ENCODE measurements at places on chromosomes 11 and 22.

- no peak for DNase-seq
Measured at GRCh38 chr11:19931141-19931770, 218.6 kb downstream of the NAV2 start.

GRCh38 chr11:111388842-111389241 is 9.8 kb upstream of the POU2AF1 start:
- DNase-seq = no peak

GRCh38 chr11:132520199-132520598 is 1012.1 kb downstream of the OPCML start:
- no peak for DNase-seq

DNA sequence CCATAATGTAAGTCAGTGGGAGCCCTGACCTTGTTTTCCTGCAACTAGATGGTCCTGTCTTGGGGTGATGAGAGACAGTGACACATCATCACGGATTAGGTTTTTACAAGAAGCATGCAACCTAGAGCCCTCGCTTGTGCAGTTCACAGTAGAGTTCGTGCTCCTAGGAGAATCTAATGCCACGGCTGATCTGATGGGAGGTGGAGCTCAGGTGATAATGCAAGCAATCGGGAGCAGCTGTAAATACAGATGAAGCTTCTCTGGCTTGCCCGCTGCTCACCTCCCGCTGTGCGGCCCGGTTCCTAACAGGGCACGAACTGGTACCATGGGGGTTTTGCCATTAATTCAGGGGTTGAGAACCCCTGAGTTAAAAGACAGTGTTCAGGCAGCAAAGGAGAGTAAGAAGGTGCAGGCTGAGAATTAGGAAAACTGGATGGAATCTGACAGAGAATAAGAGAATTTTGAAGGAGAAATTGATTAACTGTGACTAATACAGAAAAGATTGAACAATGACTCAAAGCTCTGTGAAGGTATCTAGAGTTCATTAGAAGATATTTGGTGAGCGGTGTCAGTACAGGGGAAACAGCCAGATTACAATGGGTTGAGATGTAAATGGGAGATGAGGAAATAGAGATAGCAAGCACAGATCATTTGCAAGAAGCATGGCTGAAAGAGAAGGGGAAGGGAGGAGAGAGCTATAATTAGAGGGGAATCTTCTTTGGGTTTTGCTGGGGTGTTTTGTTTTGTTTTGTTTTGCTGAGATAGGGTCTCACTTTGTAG is 21.0 kb downstream of the WEE1 start:
- DNase-seq = no peak

DNA sequence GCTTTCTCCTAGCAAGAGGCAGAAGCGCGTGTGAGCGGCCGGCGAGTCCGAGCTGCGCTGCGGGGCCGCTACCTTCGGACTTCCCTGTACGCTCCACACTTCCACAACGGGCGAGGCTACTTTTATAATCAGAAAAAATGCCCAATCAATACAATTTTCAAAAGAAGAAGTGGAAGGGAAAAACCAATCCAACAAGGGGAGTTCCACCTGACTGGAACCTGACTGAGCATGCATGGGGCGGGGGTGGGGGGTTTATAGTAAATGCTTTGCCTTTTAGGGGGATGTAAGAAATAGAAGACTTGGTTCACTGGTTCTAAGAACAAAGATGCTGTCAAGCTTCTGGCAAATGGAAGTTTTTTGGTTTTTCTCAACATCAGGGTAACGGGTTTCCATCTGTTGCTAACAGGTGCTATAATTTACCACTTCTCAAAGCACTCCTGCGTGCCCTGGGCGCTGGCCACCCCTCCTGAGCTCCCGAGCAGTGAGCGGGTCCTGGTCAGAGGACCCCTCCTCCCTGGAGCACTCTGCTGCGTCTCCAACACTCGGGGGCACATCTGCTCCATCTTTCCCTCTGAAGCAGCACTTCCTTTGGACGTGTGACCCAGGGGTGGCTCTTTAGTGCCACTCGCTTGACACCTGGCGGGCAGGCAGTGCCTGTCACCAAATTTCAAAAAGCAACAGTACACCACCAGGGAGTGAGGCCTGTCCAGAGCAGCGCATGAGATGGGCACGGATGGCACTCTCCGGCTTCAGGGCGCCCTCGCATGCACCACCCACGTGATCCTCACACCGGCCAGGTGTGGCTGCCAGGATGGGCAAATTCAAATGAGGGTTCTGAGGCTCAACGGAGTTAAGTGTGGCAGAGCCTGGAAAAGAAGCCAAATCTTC is 21.6 kb upstream of the BID start:
- DNase-seq = no peak

- DNase-seq = no peak
Measured at GRCh38 chr11:1073261-1073724, 1.4 kb upstream of the MUC2 start.

GRCh38 chr22:48585916-48586798 is 1241.5 kb downstream of the BRD1 start:
- DNase-seq = no peak

GRCh38 chr11:35083181-35083430 is 55.9 kb upstream of the CD44 start:
- DNase-seq = no peak

GRCh38 chr22:47374273-47374771 is 611.9 kb downstream of the TBC1D22A start:
- DNase-seq = no peak

- DNase-seq = no peak
Measured at GRCh38 chr11:11931461-11932055, 76.9 kb downstream of the DKK3 start.

GRCh38 chr22:22462813-22463567 is 45.6 kb downstream of the ZNF280B start:
- DNase-seq = no peak

- DNase-seq = no peak
Measured at GRCh38 chr22:29780748-29781676, 13.8 kb downstream of the UQCR10 start.

DNA sequence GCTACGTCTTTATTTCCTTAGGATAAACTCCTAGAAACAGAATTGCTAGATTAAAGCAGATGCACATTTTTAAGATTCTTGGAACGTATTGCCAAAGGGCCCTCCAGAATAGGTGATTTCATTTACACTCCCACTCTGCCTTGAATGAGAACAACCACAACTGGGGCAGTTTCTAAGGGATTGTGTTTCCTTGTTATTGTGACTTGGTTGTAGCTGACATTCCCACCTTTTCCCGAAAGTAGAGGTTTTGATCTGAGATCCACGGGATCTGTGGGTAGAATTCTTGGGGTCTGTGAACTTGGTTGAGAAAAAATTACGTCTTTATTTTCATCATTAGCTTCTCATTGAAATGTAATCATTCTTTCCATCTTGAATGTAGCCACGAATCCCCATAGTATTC is 21.5 kb downstream of the LRRC32 start:
- DNase-seq = no peak

GRCh38 chr22:19965771-19966709 is 24.4 kb upstream of the TXNRD2 start:
- no peak for DNase-seq

- no peak for DNase-seq
Measured at GRCh38 chr11:106463796-106464201, 386.3 kb downstream of the AASDHPPT start.

GRCh38 chr11:68215087-68215445 is 2.0 kb upstream of the KMT5B start:
- DNase-seq = no peak

- no peak for DNase-seq
Measured at GRCh38 chr11:59078435-59078834, 7.7 kb upstream of the GLYATL1B start.

- DNase-seq = no peak
Measured at GRCh38 chr22:50672471-50673230, at the start of gene SHANK3. SHANK3 (plus strand) TSS chr22:50672823.

DNA sequence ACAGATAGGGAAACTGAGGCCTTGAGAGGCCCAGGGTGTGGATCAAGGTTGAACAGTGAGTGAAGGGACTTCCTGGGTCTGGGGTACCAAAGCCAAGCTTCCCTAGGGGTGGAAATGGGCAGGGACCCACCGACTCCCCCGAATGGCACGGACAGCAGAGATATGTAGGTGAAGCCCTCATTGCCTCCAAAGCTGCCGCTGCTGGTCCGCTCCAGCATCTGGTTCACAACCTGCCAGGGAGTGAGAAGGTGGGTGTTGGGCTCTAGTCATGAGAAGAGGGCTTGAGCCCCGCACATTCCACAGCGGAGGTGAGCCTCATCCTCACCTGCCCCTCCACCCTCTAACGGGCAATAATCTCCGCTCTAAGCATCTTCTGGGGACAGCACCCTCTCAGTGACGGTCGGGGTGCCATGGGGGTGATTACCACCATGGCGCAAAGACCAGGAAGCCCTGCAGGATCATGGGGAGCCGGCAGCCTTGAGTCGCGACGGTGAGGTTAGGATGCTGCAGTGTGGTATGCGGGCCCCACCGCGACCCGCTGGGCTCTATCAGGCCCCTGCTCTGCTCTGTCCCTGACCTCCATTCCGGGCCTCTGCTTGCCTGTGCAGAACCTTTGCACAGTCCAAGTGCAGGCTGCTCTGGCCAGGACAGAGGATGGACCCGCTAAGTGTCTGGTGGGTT is 10.8 kb downstream of the ALDH3B2 start:
- DNase-seq = no peak

DNA sequence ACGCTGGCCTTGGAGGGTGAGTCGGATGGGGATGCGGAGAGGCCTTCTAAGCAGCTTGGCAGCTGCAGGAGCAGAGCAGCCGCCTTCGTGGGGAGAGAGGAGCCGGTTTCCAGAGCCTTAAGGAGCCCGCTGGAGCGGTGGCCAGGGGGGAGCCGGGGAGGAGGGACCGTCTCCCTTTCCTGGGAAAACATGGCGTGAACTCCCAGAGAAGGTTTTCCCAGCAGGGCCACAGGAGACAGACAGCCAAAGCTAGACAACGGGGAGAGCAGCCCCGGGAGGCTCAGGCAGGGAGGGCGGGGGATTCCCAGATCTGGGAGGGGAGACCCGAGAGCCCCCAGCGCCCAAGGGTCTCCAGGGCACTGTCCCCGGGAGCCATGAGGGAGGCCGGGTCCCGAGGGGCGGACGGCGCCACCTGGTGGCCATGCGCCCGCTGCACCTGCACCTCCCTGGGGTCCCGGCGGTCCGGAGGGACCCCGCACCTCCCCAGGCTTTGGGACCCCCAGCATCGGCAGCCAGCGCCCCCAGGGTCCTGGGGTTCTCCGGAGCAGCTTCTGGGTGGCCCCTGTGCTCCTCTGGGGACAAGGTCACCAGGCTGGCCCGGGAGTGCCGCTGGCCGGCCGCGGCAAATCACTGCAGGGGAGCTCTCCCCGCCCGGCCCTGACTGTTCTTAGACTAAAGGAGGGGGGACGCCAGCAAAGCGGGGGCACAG is 2.4 kb upstream of the SYT8 start:
- peak; percentile 28 for DNase-seq

- DNase-seq = no peak
Measured at GRCh38 chr22:49134076-49134475, 693.6 kb downstream of the BRD1 start.

DNA sequence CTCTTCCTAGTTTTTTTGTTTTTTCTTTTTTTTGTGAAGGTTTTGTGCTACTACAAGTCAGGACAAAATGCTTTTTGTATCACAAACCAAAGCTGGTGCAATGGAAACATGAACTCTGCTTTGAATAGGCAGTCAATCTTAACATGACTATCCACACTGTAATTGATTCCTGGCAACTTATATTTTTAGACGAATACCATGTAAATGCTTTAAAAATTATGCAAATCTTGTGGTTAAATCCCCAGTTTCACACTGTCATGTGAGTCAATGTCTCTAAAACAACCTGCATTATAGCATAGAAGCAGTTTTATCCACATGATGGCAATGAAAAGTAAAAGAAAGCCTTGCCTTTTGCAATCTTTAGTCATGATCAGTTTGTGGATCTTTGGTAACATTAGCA is 8.9 kb downstream of the TRPC6 start:
- no peak for DNase-seq

DNA sequence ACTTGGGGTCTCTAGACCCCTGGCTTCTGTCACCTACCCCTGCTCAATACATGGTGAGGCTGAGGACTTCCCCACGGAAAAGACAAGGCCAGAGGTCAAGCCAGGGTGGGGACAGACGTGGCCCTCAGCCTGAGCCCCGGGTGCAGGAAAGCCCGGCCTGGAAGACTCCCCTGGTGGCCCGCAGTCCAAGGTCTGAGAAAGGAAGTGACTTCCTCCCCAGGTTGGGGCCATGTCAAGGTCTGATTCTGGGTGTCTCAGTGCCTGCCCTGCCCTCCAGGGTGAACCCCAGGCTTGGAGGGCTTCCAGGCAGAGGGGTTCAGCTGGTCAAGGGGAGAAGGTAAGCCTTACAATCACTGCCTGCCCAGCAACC is 3.9 kb downstream of the CTSD start:
- no peak for DNase-seq

- DNase-seq = no peak
Measured at GRCh38 chr22:44730022-44730393, 22.4 kb upstream of the ARHGAP8 start.

DNA sequence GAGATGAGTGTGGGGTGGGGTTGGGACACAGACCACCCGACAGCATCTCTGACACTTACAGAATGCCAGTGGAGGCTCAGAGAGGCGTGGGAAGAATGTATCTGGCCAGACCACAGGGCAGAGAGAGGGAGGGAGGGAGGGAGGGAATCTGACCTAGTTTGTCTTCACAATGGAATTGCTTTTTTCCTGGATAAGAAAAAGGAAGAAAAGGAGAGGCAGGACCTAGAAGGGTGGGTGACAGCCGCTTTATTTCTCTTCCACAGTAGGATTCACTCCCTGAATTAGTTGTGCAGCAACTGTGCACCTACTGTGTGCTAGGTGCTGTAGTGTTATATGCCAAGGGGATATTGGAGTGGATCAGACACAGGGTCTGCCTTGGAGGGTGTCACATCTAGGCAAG is 3.7 kb downstream of the KCNK4 start:
- no peak for DNase-seq

DNA sequence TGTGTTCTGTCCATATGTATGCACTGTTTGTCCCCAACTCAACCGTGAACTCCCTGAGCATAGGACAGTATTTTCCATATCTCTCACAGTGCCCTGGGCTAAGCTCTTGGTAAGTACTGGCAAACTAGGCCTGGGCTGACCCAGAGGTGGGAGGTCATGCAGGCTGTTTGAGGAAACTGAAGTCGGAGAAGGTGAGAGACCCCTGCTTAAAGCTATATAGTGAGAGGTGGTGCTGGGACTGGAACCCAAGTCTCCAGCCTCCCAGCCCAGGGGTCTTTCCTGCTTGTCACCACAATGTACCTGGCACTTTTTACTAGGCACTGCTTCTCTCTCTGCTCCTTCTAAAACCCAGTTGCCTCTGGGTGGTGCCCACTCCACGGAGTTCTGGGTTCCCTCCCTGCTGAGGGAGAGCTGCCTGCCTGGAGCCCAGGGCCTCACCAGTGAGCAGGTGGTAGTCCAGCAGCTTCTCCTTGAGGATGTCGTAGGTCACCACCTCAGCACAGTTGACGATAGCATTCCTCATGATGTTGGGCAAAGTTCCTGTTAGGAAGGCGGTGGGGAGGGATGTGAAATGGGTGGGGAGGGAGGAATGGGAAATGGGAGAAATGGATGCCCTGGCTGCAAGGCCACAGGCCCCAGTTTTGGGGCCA is 4.7 kb downstream of the UCP3 start:
- DNase-seq = no peak

GRCh38 chr11:110087812-110088534 is 5.2 kb upstream of the ZC3H12C start:
- DNase-seq = no peak

GRCh38 chr11:134074766-134075165 is 5.9 kb downstream of the JAM3 start:
- no peak for DNase-seq

Measured in stimulated activated CD4-positive, alpha-beta T cell treated with anti-CD3 and anti-CD28 coated beads, TNF-alpha, amount 100 ng/mL, for 4 hours (primary cell).